ENCODE measurements at places on chromosomes 2 and 18. TPM values are rescaled to one million over a fixed set of nuclear protein-coding genes. Genes with fewer than 3 reads are reported as not detected.

ITPRIPL1 gene
- total RNA-seq, result 8.9 TPM

VWA3B gene
- not detected for total RNA-seq

SLC9A4 gene
- 0.11 TPM for total RNA-seq

- DNase-seq, result no peak
Measured at GRCh38 chr2:164620457-164620856, 825 bp downstream of the GRB14 start.

- DNase-seq, result no peak
Measured at GRCh38 chr18:59604877-59605276, 92.3 kb downstream of the CCBE1 start.

DNA sequence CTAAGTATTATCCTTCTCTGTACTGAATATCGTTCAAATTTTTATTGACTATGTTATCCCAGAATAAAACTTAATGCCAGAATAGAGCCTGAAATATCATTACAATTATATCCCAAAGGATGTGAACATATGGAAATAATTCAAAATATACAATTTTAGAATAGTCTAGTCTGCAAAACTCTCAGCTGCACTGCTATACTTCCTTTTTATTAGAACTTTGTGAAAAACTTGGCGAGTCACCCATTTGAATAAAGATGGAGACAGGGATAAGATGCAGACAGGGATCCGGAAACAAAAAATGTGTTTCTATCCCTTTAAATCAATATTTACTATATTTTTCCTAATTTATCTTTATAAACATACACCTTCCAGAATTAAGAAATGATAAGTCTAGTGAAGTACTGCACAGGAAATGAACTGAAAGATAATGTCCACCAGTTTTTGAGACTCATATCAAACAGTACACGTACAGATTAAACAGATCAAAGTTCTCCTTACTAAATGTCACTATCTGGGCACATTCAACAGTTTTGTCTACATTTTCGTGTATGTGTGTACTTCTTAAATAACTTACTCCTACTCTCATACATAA lies 107.8 kb downstream of the MEP1B start:
- no peak for DNase-seq

DNA sequence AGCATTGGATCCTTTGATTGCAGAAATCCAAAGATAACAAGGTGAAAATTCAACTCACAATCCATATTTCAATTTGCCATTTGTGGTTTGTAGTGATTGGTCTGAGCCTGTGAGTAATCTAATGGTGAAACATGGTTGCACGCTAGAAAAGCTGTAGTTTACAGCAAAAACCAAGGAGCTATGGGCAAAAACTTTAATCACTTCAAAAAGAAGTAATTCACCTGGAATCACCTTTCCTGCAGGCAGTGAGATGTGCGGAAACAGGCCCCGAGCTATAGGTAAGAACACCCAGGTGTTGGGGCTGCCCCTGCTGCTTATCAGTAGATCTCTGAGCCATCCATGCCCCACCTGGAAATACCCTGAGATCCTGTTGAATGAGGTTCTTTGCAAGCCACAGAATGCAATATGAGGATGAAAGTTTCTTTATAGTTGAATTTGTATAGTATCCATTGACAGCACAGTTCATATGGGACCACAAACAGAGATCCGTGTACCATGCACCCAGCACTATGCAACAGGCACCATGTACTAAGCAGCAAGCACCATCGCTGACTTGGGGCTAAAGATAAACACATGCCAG lies 208.2 kb downstream of the SPP2 start:
- no peak for DNase-seq

DNA sequence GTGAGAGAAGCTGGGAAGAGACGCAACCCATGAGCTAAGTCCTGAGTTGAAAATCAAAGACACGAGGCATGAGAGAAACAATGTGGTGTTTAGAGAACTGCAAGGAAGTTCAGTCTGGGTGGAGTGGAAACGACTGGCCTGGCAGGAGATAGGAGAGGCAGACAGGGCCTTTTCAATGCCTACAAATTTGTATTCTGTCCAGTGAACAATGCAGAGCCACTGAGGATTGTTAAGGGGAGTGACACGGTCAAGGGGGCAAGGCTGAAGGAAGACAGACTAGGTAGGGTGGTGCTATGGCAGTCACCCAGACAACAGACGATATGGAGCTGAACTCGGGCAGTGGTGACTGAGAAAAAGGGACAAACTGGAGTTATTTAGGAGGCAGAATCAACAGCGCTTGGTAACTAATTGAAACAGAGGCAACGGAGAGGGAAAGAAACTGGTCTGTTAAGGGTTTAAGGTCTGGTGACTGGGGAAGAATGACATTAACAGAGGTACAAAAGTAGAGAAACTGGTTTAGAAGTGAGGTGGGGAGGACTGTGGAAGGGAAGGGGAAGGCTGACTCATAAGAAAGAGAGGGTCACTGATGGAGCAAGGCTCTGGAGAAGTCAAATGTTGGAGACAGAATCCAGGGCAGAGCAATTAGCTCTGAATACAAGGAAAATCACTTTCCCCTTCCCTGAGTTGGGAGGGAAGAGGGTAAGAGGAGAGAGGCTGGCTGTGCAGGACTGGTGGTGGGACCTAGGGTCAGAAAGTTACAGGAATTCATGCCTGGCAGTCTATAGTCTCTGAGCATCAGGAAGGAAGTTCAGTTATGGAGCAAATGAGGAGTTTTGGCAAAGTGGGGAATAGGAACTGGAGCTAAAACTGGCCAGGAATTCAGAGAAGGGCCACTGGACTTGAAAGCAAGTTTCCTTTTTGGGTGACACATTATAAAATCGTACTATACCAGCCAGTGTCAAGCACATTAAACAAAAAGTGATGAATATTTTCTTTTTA lies 63.4 kb upstream of the CHRNA1 start:
- DNase-seq, result no peak
